ENCODE measurements at places on chromosomes 13 and 19. TPM values are rescaled to one million over a fixed set of nuclear protein-coding genes. Genes with fewer than 3 reads are reported as not detected.

- DNase-seq, result peak; percentile 56
Measured at GRCh38 chr13:110329798-110330461, 22.8 kb downstream of the COL4A2 start.

DNA sequence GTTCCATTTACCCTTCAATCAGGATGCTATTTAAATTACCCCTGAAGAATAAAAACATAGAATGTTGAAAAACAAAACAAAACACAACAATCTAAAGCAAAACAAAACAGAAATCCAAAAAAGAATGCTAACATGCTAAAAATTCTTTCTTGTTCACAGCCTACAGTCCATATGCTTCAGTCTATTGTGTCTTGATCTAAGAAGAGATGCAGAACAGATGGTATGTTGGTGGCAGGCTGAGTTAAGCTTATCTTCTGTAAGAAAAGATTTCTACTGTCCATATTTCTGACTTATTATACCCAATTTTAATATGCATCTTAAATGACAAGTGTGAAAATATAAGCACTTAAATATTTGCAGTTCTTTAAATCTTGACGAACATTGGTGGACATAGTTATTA is 356.1 kb upstream of the SLITRK1 start:
- no peak for DNase-seq

DNA sequence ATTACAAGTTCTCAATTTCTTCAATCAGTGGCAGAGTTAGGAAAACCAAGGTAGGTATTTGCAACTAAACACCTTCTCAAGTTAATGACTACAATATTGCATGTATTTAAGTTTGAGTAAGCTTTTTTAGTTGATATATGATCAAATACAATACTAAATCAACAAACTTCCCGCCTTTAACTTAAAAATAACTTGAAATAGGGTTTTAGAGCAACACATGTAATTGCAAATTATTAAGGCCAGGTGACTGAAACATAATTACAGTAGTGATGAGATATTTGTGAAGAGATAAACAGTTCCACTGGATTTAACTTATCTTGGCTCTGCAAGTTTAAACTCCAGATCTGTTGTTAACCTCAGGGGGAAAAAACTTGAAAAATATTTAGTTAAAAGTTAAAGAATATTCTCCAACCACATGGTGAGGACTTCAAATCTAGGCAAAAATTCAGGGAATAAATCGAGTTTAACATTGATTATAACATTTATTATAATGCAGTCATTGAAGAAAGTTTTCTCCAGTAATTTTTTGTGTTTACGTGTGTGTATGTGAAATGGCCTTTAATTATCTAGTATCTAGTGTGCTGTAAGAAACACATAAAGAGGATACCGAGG is 3.6 kb downstream of the DACH1 start:
- DNase-seq, result no peak

GRCh38 chr19:39430675-39431593 is 4.8 kb downstream of the RPS16 start:
- no peak for DNase-seq

Gene MEDAG
- total RNA-seq, result 4.1 TPM

DNA sequence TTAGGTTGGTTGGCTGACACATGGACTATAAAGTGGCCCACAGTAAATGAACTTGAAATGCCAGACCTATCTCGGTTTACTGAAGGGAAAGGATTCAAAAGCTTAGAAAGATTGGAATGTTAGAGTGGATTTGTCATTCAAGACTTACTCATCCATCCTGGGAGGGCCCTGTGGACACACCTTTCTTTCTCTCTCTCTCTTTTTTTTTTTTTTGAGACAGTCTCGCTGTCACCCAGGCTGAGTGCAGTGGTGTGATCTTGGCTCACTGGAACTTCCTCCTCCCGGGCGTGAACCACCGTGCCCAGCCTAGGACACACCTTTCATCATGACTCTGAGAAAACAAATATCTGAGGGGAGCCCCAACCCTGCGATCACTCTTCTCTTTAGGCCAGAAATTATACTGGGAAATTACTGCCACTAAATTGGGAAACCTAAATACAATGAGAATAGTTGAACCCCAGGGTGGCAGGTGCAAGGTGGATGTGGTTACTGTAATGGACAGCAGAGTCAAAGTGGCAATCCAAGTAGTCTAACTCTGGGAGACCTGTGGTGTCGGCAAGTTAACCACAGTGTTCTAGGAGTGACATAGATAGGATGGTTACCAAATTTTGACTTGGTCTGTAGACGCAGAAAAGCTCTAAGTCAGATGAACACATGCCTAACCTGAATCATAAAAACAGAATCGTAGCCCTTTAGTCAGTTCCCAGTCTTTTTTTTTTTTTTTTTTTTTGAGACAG is 47.1 kb upstream of the ZMYM5 start:
- no peak for DNase-seq

DNA sequence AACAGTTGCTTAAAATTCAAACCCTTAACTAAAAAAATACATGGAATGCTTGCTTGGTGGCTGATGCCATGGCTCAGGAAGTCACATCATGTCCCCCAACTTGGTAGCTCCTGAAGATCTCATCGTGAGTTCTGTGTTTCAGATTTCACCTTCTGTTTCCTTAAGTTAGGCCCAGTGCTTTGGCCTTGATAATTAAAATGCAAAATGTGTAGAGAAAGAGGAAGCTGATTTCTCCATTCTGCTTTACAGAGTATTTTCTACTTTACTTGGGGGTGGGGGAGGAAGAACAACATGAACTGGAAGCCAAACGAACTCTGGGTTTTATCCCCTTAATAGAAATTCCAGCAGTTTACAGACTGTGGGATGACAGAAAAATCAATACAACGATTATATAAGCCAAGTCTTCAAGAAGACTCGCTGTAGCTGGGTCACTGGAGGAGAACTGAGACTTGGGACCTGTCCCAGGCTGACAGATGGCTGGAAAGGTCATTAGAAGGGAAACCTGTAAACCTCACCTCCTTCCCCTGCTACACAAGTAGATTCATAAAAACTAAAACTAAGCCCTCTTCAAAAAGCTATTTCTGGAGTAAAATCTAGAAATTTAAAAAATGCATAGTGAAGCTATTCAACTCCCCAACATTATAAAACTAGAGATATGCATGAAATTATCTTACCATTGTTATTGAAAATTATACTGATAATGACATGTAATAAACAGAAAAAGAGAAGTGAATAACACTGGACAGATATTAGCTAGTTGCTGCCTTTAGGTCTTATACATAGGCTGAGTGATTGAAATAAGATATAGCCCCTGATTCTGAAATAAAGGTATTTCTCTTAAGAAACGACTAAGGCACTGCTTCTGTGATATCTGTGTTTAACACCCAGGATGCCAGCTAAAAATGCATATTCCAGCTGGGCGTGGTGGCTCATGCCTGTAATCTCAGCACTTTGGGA is 22.1 kb upstream of the GGACT start:
- no peak for DNase-seq

Gene CGB2
- not detected for total RNA-seq

DNA sequence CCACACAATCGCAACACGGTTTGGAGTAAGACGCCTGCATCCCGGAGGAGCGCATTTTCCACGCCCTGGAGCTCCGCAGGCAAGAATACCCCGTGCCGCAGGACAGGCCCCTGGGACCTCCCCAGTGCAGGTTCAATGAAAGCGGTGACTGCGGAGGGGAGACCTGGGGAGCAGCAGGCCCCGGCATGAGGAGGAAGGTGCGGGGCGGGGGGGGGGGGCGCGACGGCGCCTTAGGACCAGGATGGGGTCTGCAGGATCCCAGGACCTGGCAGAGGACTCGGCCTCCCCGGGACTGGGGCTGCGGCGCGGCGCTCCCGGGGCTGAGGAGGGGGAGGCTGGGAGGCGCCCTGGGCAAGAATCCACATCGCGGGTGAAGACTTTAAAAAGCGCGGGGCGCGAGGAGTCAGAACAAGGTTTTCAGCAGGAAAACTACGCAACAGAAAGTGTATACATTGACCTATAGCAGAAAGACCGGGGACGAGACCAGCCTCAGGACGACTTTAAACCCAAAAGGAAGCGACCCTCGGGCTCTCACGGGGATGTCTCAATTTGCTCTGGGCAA is 432 bp downstream of the ZNF611 start:
- peak; percentile 13 for DNase-seq

DNA sequence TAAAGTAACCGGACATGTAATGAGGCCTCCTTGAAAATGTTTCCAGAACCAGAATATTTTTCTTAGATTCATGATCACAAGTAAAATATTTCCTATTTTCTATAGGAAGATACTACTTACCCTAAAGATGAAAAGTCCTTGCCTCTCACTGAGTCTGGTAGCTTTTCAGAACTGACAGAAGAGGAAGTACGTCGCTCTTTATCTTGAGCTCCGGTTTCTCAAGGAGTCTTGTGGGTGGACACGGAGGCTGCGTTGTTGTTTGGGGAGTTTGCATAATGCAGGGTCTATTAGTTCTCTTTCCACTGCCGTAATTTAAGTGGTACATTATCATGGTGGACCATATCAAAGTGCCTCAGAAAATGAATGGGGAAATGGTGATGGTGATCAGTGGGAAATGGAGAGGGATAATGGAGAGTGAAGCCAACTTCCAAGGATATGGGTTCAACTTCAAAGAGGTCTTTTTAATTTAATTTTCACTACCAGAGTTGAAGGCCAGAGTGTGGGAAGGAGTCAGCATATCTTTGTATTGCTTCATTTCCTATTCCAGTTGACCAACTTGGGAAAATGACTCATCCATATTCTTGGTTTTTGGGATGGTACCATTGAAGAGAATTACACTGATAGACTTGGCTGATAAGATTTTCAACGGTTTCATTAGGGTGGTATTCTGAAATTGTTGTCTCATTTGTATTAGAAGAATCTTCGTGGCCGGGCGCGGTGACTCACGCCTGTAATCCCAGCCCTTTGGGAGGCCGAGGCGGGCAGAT is 23.4 kb downstream of the MBD3L2B start:
- no peak for DNase-seq

- no peak for DNase-seq
Measured at GRCh38 chr19:21439201-21439751, 42.3 kb downstream of the ZNF493 start.

DNA sequence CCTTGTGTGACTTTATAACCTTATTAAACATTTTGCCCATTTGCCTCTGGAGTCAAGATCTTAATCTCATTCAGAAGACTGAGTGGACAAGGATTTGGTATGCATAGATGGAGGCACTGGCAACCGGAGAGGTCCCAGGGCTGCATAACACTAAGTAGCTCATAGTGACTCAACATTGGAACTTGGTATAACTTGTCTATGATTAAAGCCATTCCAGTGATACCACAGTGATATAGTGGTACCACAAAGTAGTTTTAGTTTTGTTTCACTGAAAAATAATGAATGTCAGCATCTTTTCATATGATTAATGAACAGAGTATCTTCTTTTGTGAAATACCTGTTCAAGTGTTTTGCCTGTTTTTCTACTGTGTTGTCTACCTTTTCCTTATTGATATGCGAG is 26.4 kb downstream of the CDK8 start:
- DNase-seq, result no peak

Gene ODAD3
- not detected for total RNA-seq

Gene WASF3
- total RNA-seq, result 7.1 TPM

Gene KLK2
- total RNA-seq, result not detected

DNA sequence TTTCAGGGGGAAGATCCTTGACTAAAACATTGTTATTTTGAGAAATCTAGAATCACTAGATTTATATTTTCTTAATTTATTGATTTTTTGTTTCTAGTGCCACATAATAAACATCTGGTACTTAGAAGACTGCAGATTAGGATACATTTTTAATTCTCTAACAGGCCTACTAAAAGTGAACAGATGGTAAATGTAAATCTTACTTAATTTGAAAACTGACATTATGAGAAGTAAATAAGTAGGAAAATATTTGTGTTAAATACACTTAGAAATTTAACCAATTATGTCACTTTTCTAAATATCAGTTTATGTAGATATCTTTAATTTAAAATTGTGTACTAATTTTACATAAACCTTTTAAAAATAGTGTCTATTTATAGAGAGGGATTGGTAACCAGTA is 2255.6 kb upstream of the PCDH20 start:
- no peak for DNase-seq

DNA sequence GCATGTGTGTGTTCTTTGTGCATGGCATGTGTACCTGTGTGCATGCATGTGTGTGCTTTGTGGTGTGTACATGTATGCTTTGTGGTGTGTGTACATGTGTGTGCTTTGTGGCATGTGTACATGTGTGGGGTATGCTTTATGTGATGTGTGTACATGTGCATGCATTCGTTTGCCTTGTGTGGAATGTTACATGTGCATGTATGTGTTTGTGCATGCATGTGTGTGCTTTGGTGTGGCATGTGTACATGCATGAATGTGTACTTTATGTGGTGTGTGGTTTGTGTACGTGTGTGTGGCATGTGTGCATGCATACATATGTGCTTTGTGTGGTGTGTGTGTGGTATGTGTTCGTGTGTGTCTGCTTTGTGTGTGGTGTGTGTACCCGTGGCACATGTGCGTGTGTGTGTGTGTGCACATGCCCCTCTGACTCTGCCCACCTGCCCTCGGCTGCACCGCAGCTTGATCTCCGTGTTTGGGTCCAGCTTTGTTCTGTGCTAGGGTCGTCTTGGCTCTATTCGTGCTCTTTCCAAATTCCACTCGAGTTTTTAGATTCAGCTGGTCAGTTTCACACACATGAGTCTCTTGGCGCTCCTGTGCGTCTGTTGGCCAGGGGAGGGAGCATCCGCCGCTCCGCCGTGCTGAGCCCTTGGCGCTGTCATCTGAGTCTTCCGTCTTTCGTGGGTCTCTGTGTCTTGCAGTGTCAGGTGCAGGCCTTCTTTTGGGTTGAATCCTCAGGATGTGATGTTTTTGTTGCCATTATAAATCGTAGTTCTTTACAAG is 46.5 kb upstream of the TFDP1 start:
- DNase-seq, result no peak

- DNase-seq, result no peak
Measured at GRCh38 chr13:87677043-87677495, 5.9 kb downstream of the SLITRK5 start.

DNA sequence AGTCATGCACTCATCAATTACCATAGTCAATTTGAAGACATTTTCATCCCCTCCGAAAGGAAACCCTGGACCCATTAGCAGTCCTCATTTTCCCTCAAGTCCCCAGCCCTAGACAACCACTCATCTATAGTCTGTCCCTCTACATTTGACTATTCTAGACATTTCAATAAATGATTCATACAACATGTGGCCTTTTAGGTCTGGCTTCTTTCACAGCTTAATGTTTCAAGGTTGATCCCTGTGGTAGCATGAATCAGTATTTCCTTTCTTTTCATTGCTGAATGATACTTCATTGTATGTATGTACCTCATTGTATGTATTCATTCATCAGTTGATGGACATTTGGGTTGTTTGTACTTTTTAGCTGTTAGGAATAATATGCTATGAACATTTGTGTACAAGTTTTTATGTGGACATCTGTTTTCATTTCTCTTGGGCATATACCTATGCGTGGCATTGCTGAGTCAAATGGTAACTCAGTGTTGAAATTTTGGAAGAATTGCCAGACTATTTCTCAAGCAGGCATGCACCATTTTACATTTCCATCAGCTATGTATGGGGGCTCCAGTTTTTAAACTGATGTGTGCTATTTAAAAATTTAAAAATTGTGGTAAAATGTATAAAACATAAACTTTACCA is 18.4 kb downstream of the SPATA13 start:
- no peak for DNase-seq

Measured in tongue (tissue), 3 donors.